Endothelial cell of coronary artery (primary cell): ENCODE measurements at places on chromosomes 3 and 15. TPM values are rescaled to one million over a fixed set of nuclear protein-coding genes. Genes with fewer than 3 reads are reported as not detected.

The USF3 gene
- 3.6 and 4.0 TPM in 2 replicates for total RNA-seq

The PIGZ gene
- 2.2 and 2.4 TPM in 2 replicates for total RNA-seq

The MTMR10 gene
- 16.8 and 31.8 TPM in 2 replicates for total RNA-seq

The OXTR gene
- 0.18 and 10.7 TPM in 2 replicates for total RNA-seq

The MAGEL2 gene
- total RNA-seq, result 0.09 TPM in 1 of 2 replicates, not detected in the other

The TNNC1 gene
- 0.18 and 0.19 TPM in 2 replicates for total RNA-seq

The CYP8B1 gene
- total RNA-seq, result not detected in 2 replicates

The RTP1 gene
- not detected in 2 replicates for total RNA-seq

The VIPR1 gene
- 0.36 and 1.8 TPM in 2 replicates for total RNA-seq

The ZNF717 gene
- total RNA-seq, result 5.0 and 15.1 TPM in 2 replicates

The TM2D3 gene
- total RNA-seq, result 42.4 and 73.3 TPM in 2 replicates

The CCDC9B gene
- 26.2 and 75.5 TPM in 2 replicates for total RNA-seq

The NR2E3 gene
- 0.09 and 0.18 TPM in 2 replicates for total RNA-seq

The SCG3 gene
- under 0.01 TPM in 1 of 2 replicates, not detected in the other for total RNA-seq

The LMAN1L gene
- not detected in 2 replicates for total RNA-seq

The ADAMTS7 gene
- total RNA-seq, result 10.7 and 22.8 TPM in 2 replicates

The RTP4 gene
- total RNA-seq, result 0.18 and 0.19 TPM in 2 replicates

The ZMYND10 gene
- total RNA-seq, result 0.36 and 0.38 TPM in 2 replicates

The ATP13A5 gene
- not detected in 2 replicates for total RNA-seq

The KCNAB1 gene
- 0.63 and 3.6 TPM in 2 replicates for total RNA-seq

The MYRIP gene
- 5.5 and 8.3 TPM in 2 replicates for total RNA-seq

The SLC6A11 gene
- total RNA-seq, result not detected in 2 replicates

The SPTBN5 gene
- 6.3 and 10.5 TPM in 2 replicates for total RNA-seq

The CPNE9 gene
- total RNA-seq, result not detected in 2 replicates

The SLC35G2 gene
- 12.0 and 15.0 TPM in 2 replicates for total RNA-seq

The ACKR2 gene
- 0.18 TPM in 1 of 2 replicates, not detected in the other for total RNA-seq

The LTF gene
- 0.09 TPM in 1 of 2 replicates, not detected in the other for total RNA-seq

The PGBD4 gene
- total RNA-seq, result 0.90 and 2.0 TPM in 2 replicates

The AP3B2 gene
- total RNA-seq, result not detected in 2 replicates

The ZNF660 gene
- total RNA-seq, result 0.63 and 1.8 TPM in 2 replicates

The MAP1A gene
- total RNA-seq, result 0.63 and 0.94 TPM in 2 replicates

The EDEM1 gene
- total RNA-seq, result 18.2 and 23.9 TPM in 2 replicates

The PDE8A gene
- total RNA-seq, result 23.8 and 29.5 TPM in 2 replicates

The RPL4 gene
- 1,890 and 1,891 TPM in 2 replicates for total RNA-seq

The SH2D7 gene
- not detected in 2 replicates for total RNA-seq

The SIDT1 gene
- total RNA-seq, result 0.27 TPM in 1 of 2 replicates, not detected in the other

The SAXO2 gene
- total RNA-seq, result 0.19 and 0.36 TPM in 2 replicates

The IGSF10 gene
- total RNA-seq, result 0.19 TPM in 1 of 2 replicates, not detected in the other
